NCI-H2081 treated with DMSO at 0.1 percent for 48 hours (cell line): ENCODE measurements at places on chromosomes 2 and 18.

DNA sequence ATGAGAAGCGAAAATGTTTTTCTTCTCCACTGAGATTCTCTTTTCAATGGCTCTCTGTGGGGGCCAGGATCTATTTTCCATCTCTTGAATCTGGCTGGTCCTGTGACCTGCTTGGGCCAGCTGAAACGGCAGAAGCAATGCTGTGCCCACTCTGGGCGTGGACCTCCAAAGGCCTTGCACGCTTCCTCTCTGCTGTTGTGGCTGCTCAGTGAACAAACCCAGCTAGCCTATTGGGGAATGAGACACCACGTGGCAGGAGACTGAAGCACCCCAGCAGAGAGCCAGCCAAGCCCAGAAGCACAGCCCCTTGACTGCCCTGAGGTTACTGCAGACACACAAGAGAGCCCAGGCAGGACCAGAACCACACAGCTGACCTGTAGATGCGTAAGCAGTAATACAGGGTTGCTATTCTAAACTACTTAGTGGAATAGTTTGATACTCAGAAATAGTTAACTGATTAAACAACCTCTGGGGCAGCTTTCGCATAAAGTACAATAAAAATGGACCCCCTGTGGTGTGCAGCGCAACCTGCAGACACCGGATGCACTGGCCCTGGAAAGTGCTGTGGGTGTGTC, 221.7 kb upstream of the SH3BP4 start:
- DNase-seq: no peak

GRCh38 chr2:233081731-233082221, 21.6 kb downstream of the INPP5D start:
- DNase-seq: no peak

DNA sequence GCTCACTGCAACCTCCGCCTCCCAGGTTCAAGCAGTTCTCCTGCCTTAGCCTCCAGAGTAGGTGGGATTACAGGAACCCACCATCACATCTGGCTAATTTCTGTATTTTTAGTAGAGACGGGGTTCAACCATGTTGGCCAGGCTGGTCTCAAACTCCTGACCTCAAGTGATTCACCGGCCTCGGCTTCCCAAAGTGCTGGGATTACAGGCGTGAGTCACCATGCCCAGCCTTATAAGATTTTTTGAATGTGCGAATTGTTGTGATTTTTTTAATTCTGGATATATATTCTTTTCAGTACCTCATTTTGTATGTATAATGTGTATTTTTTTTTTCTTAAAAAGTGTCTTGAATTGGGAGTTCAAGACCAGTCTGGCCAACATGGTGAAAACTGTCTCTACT, 42.0 kb upstream of the CCDC150 start:
- DNase-seq: no peak

GRCh38 chr2:197908990-197909776, 104.8 kb downstream of the PLCL1 start:
- DNase-seq: no peak
